Effector memory CD4-positive, alpha-beta T cell (primary cell): ENCODE measurements at places on chromosomes 3 and 15.

DNA sequence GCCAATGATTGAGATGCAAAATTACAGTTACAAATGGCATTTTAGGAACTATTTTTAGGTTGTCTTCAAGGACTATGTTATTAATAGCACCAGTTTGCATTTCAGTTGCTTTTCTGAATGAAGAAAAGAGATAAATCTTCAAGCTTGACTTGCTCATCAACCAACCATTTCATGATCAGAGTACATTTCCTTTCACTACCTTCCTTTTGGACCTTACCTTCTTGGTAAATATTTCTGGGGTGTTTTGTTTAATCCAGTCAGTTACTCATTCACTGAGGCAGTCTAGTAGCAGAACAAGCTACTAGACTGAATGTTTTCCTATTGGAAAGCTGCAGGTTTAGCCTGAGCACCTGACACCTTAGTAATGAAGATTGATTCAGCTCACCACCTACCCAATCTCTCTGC is 8.2 kb downstream of the SLC27A2 start:
- DNase-seq: no peak
- H3K4me1 ChIP-seq: no peaks in the 10 kb centered on the region
- no peak overlapping the region for H3K4me3 ChIP-seq
- no peaks in the 10 kb centered on the region for H3K36me3 ChIP-seq

GRCh38 chr3:25534007-25534406 is 105.9 kb downstream of the RARB start:
- no peak for DNase-seq
- no peaks in the 10 kb centered on the region for H3K4me1 ChIP-seq
- no peak overlapping the region for H3K4me3 ChIP-seq
- H3K27me3 ChIP-seq: no peaks in the 10 kb centered on the region
- no peaks in the 10 kb centered on the region for H3K36me3 ChIP-seq

DNA sequence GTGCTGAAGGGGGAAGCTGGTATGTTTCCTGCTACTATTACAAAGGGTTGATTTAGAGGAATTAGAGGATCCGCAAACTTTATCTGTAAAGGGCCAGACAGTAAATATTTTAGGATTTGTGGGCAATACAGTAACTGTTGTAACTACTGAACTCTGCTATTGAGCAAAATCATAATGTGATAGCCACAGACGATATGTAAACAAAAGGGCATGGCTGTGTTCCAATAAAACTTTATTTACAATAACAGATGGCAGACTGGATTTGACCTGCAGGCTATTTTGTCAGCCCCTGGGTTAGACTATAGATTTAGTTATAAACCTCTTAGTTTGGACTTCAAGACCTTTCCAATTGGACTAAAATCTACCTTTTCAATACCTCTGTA is 27.8 kb upstream of the KCNMB2 start:
- no peaks in the 10 kb centered on the region for H3K27me3 ChIP-seq
- H3K4me1 ChIP-seq: no peaks in the 10 kb centered on the region
- no peak overlapping the region for H3K27ac ChIP-seq
- no peaks in the 10 kb centered on the region for H3K36me3 ChIP-seq
- DNase-seq: no peak

GRCh38 chr3:150447084-150447483 is 39.0 kb downstream of the TSC22D2 start:
- no peaks in the 10 kb centered on the region for H3K27me3 ChIP-seq
- H3K36me3 ChIP-seq: no peaks in the 10 kb centered on the region
- no peak overlapping the region for H3K4me3 ChIP-seq
- H3K4me1 ChIP-seq: no peaks in the 10 kb centered on the region
- H3K27ac ChIP-seq: no peak overlapping the region
- DNase-seq: no peak

DNA sequence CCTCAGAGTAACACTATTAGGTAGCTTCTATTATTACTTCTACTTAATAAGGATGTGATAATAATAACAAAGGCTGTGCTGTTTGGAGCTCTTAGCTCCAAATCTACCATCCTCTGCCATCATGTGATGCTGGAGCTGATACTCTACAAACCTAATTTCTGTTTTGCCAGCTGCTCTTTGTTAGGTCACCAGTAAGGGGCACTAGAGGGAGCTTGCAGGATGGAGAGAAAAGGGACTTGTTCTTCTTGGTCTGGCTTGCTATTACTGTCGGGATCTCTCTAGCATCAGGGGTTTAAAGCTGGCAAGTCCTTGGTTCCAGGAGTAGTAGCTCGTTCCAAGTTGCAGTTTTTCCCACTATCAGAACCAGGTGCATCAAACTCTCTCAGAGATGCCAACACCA is 194.9 kb upstream of the KBTBD8 start:
- no peaks in the 10 kb centered on the region for H3K27me3 ChIP-seq
- DNase-seq: no peak
- H3K27ac ChIP-seq: no peak overlapping the region
- H3K4me3 ChIP-seq: no peak overlapping the region

DNA sequence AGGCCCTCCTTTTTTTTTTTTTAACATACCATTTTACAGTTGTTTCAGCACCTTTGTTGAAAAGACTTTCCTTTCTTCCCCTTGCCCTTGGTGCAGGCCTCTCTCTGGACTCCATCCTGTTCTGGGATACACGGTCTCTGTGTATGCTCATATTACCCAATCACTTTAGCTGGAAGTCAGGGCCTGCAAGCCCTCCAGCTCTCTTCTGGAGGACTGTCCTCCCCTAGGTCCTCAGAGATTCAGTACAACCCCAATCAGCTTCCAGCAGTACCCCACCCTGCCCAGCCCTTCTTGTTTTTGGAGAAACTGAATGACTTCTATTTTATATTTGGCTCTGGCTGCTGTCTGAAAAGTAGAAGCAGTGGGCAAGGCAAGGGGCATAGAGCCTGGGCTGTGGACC is 270.8 kb downstream of the KLF13 start:
- H3K27ac ChIP-seq: no peak overlapping the region
- no peaks in the 10 kb centered on the region for H3K4me1 ChIP-seq
- no peak overlapping the region for H3K4me3 ChIP-seq
- H3K36me3 ChIP-seq: no peaks in the 10 kb centered on the region
- no peaks in the 10 kb centered on the region for H3K27me3 ChIP-seq
- DNase-seq: no peak

DNA sequence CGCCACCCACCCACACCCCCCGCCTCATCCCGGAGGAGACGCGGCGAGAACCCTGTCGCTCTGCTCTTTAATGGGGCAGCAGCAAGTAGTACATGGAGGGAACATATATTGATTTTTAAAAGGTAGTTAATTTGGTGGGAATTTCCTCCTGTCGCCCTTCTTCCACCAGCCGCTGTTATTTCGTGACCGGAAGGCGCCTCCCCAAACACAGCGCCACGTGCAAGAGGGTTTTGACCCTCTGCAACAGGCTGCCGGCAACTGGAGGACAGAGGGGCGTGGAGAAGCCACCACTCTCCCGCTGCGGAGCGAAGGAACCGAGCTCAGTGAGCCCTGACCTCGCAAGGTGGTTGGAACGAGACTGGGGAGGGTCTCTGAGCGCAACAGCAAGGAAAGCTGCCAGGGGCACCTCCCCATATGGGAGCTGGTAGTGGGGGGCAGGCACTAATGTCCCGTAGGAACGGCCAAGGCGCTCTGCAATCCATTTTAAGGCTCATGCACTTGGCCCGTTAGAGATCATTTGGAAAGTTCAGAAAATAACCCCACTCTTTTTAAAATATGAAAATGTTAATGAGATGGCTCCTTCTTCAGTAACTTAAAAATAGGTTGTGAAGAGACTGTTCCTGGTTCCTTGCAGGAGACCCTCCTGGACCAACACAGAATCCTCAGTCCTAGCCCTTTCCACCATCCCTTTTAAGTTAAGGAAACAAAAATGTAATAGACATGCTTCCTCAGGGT is 4.3 kb downstream of the ONECUT1 start:
- H3K4me1 ChIP-seq: peaks cover 36% of the 10 kb centered on the region
- H3K4me3 ChIP-seq: no peak overlapping the region
- H3K36me3 ChIP-seq: no peaks in the 10 kb centered on the region
- H3K27ac ChIP-seq: no peak overlapping the region

- no peaks in the 10 kb centered on the region for H3K27me3 ChIP-seq
- no peaks in the 10 kb centered on the region for H3K4me1 ChIP-seq
- no peak for DNase-seq
- no peak overlapping the region for H3K4me3 ChIP-seq
Measured at GRCh38 chr15:92571824-92572223, 83.8 kb downstream of the FAM174B start.

DNA sequence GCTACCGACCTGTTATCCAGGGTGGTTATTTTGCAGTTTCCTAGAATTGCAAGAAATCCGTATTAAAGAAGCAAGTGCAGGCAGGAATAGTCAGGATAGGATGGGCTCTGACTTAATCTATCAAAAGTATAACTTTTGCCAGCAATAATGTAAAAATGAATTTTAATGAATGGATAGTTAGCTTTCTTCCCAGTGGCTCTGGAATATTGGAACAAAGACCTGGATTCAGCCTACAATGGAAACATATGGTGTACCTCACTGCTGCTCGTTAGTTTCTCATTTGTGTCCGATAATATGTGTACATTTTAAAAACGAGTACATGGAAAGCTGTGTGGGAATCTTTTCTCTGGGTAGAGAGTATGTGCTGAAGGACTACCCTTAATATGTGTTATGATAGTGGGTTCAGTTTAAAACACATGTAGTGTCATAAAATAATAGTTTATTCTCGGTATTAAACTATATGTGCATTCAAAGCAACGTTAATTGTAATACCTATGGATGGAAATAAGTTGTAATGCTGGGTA is 805 bp downstream of the SERPINI1 start:
- H3K4me1 ChIP-seq: peaks cover 5% of the 10 kb centered on the region
- no peak for DNase-seq
- no peaks in the 10 kb centered on the region for H3K36me3 ChIP-seq
- H3K27me3 ChIP-seq: no peaks in the 10 kb centered on the region

DNA sequence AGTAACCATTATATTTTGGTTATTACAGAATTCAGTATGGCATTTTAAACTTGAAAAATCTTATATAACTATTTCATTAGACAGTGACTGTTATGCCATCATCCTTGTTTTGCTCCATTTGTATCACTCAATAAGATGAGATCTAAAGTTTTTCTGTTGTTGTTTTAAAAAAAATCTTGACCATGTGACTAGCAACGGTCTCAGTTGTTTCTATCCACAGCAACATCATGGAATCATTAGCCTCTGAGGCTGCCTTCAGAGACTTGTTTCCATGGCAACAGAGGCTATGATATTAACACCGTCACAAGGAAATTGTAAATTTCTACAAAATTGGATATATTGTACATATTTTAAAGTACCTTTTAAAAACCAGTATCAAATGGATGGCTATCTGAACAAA is 129.8 kb downstream of the DLG1 start:
- H3K27me3 ChIP-seq: no peaks in the 10 kb centered on the region
- no peak for DNase-seq
- no peaks in the 10 kb centered on the region for H3K4me1 ChIP-seq
- no peaks in the 10 kb centered on the region for H3K36me3 ChIP-seq
- no peak overlapping the region for H3K27ac ChIP-seq

DNA sequence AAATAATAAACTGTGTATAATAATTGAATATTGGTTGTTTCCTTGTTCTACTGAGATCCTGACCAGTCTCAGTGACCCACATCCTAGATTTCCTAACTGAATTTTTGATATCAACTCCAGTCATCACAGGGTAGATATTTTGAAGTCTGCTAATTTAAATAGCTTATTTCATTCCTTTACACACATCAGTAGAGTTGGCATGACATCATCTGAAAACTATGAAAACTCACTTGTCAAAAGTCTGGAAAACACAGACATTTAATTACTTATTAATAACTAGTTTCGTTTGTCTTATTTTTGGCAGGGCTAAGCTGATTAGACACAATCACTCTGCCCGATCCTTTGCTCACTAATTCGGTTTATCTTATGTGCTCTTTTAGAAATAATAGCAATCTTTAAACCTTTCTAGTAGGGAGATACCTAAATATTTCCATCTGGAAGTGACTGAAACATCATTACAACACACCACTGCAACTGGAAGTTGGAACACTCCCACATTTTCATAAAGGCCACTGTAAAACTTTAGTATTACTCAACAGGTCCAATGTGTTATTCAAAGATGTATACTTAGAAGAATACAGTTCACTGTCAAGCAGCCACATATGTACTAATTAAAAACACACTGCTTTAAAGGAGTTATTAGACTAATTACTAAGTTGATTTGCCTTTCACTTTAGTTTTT is 198.4 kb upstream of the ZNF717 start:
- no peaks in the 10 kb centered on the region for H3K36me3 ChIP-seq
- H3K27me3 ChIP-seq: no peaks in the 10 kb centered on the region
- no peak overlapping the region for H3K4me3 ChIP-seq
